D721Med (cell line): ENCODE measurements at places on chromosomes 1 and 21.

GRCh38 chr1:208437401-208437800 lies 193.2 kb upstream of the PLXNA2 start:
- no peak for DNase-seq

GRCh38 chr1:232183266-232183800 lies 446.6 kb downstream of the SIPA1L2 start:
- DNase-seq: no peak

DNA sequence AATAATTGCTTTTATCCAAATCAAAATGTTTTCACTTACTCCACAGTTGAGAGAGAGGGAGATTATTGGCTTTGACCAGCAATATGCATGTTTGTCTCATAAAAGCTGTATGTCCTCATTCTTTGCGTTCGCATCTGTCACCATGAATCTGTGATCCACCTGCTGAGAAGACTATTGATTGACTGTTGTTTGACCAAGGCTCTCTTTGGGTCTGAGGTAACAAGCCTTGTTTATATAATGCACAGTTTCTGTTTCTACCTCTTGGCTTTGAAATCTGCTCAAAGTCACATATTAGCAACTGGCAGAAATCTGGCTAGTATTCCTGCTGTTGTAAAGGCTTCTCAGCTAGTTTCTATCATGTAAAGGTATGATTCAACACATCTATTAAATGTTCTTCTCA lies 157.0 kb downstream of the LYPLAL1 start:
- no peak for DNase-seq

DNA sequence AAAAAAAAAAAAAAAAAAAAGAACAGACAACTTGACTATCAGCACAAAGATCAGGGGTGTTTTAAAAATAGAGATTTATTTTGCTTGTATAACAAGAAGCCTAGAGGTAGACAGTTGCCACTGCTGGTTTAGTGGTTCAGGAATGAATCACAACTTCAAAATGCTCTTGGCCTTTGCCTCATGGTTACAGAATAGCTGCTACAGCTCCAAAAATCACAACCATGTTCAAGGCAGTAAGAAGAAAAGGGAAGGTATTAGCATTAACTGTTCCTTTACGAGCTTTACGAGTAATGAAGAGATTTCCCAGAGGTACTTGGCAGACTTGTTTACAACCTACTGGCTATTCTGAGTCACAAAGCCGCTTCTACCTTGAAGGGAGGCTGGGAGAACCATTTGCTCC lies 52.5 kb upstream of the PPM1J start:
- no peak for DNase-seq

DNA sequence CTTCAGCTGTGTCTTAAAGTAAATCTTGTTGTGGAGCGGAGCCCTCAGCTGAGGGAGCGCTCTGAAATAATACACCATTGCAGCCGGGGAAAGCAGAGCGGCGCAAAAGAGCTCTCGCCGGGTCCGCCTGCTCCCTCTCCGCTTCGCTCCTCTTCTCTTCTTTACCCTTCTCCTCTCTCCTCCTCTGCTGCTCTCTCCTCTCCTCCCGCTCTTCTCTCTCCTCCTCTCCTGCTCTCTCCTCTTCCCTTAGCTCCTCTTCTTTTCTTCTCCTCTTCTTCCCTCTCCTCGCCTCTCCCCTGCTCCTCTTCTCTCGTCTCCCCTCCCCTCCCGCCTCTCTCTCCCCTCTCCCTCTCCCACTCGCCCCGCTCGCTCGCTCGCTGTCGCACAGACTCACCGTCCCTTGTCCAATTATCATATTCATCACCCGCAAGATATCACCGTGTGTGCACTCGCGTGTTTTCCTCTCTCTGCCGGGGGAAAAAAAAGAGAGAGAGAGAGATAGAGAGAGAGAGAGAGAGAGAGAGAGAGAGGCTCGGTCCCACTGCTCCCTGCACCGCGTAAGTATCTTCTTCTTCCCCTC lies at the start of gene PROX1:
TSS of gene PROX1 (plus strand) at position 47 of the 580 bp plus-strand sequence. CDS start 8,563 bp downstream, outside the sequence.
- no peak for DNase-seq

GRCh38 chr21:37711836-37712568 lies 204.3 kb downstream of the KCNJ6 start:
- no peak for DNase-seq

DNA sequence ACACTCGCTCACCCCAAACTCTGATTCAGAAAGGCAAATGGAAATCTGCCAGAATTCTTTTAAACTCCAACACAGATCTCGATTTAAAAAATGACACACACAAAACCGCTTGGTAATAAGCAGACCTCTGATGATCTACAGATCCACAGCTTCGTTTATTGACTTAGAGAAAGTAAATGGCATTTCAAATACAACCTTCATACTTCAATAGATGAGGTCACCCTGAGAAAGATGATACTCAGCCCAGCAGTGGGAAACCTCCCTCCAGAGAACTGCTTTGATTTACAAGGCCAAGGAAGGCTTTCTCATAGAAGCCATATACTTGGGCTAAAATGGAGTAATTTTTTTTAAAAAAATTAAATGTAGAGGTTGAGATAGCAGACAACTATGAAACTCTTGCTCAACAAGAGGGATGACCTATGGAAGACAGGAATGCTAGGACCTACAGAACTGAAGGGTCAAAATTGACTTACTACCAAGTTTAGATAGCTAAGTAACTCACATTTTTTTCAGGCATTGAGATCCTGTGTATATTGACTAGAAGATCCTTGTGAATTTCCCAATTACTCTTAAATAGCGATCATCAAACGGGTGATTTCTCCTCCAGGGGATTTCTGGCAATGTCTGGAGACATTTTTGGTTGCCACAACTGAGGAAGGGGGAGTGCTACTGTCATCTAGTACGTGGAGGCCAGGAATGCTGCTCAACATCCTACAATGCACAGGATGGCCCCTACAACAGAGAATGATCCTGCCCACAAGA lies 143.9 kb downstream of the CLIC6 start:
- no peak for DNase-seq

DNA sequence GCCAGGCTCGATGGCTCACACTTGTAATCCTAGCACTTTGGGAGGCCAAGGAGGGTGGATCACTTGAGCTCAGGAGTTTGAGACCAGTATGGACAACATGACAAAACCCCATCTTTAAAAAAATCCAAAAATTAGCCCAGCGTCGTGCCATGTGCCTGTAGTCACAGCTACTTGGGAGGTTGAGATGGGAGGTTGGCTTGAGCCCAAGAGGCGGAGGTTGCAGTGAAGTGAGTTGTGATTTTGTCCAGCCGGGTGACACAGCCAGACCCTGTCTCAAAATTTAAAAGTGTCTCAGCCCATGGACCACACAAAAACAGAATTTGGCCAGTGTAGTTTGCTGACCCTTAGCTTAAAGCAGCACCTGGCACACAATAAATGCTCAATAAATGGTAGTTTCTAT lies 11.3 kb upstream of the TACSTD2 start:
- no peak for DNase-seq

- DNase-seq: no peak
Measured at GRCh38 chr1:50853325-50853724, 106.7 kb downstream of the FAF1 start.

DNA sequence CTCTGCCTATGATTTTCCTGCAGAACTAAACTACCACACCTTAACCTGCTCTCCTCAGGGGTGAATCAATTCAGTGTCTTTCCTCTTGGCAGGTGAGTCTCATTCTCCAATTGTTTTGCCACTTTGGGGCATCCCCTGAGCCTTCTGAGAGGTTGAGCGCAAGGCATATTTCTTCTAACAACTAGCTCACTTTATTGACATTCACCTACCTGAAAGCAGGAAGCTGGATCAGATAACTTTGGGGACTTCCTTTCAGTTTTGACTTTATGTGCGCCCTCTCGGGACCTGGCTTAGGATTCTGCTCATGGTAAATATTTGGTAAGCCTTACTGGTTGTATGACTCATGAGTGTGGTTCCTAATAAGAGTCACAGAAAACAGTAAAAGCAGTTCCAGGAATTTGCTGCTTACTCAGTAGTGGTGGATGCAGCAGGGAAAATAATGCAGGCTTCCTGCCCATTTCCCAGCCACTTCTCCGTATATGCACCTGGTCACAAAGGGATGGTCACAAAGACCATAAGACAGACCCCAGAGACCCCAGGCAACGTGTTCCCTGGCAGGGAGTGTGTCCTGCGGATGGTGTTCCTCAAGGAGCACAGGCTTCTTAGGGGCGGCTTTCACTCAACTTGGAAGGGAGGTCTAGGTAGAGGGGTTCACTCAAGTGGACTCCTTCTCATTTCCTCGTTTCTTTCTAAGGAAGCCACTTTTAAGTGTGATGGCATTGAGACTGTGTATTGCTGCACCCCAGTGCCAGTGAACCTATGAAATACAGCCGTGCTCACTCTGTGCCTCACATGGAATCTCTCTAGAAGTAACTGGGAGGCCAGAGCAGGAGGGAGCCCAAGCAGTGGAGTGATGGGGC lies 22.0 kb upstream of the BATF3 start:
- DNase-seq: no peak

DNA sequence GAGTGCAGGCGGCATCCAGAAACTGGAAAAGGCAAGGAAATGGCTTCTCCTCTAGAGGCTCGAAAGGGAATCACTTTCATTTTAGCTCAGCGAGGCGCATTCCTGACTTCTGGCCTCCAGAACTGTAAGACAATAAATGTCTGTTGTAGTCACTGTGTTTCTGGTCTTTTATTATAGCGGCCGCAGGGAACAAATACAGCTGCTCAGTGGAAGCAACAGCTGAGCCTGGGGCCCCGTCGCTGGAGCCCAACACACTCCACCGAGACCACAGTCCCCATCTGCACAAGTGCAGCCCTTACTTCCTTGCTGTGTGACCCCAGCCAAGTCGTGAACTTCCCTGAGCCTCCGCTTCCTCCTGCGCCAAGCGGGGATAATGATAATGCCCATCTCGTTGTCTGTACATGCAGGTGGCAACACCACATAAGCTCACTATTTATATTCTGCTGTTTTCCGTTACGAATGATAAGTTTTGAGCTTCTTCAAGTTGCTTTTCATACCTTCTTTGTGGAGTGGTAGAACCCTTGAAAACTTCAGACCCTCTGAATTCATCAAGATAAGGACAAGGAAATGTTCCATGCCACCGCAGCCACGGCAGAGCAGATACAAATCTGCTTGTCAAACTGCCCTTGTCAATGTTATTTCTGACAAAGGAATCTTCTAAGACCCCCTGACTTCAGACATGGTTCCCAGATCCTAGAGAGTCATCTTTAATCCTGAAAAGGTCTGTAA lies 3.2 kb upstream of the LAPTM5 start:
- DNase-seq: no peak

DNA sequence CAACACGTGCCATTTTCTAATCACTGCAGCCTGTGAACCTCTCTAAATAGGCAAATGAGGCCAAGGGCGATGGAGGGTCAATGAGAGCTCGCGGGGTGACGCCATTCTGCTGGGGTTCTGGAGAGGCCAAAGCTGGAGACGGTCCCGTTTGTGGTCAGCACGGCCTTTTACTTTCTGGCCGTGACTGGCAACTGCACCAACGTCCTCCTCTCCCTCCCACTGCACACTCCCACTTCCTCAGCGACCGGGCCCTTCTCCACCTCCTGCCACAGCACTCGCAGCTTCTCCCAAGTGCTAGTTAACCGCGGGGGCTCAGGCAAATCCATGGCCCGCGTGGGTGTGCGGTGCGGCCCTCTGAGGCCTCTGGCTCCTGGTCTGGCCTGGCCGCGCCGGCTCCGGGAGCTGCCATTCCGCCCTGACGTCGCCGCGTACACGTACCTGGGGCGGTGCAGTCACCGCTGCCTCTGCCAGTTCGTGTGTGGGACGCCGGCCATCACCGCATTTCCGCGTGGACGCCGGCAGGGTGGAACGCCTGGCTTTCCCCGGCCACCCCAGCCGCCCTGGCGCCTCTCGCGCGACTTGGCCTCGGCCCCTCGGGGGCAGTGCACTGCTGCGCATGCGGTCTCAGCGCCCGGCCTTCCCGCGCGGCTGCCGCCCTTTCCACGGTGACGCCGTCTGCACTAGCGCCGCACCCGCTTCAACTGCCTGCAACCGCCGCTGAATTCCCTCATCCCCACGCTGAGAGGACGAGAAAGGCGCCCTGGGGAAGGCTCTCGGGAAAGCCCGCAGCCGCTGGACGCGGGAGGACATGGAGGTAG lies 18.2 kb downstream of the OR2C3 start:
- DNase-seq: no peak

DNA sequence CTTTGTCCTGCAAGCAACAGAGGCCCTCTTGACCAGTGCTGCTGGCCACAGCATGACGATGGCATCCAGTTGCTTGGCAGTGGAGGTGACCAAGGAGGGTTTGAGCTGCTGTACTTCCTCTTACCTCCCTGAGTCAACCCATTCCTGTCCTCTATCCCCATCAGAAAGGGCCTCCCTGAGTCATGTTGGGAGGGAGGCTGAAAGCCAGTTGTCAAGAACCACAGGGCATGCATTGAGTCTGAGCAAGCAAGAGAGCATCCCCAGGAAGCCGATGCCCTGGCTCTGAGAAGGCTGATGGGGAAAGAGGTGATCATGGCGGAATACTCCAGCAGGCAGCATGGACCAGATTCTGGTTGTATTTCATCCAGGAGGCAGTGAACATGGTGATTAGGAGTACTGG lies 69.6 kb downstream of the LACTBL1 start:
- DNase-seq: no peak

DNA sequence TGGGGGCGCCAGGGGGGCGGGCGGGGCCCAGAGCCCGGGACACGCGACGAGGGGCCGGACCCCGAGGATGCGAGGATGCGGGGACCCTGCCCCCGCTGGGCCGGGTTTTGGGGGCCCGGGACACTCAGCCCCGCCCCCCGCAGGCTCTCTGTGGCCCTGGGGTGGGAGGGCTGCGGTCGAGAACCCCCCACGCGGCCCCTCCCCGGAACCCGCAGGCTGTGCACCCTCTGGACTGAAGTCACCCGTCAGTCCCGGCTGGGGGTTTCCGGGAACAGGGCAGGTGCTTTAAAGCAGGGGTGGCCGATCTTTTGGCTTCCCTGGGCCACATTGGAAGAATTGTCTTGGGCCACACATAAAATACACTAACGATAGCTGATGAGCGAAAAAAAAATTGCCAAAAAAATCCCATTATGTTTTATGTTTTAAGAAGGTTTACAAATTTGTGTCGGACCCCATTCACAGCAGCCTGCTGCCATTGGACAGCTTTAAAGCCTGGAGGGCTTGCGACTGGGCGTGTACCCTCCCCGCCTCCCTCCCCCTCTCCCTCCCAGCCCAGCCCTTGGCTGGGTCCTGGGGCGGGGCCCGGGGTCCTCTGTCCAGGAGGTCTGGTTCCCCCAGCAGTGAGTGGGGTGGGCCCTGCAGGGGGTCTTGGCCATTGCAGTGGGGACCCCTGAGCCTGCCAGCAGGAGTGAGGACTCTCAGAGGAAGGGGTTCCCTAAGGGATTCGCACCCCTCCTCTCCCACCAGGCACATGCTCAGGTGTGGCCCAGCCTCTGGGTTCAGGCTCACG lies 21.6 kb upstream of the C1orf159 start:
- DNase-seq: no peak

GRCh38 chr1:19257178-19257914 lies 5.7 kb downstream of the MRTO4 start:
- no peak for DNase-seq

DNA sequence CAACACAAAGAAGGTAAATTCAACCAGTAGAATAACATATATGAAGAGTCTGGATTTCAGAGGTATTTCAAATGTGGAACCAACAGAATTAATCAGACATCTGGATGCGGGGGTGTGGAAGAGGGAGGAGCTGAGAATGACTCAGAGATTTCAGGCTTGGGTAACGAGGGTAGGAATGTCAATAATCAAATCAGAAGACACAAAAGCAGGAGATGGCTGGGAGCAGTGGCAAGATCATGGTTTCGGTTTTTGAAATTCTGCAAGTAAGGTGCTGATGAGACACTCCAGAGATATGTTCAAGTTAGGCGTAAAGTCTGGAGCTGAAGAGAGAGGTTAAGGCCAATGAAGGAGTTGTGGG lies 64.0 kb downstream of the PLPPR5 start:
- no peak for DNase-seq
